Common myeloid progenitor, CD34-positive (primary cell): ENCODE measurements at places on chromosomes 5 and 9.
A peak's percentile ranks its signal among the peaks of the same experiment; 100 is the strongest.

GRCh38 chr9:10700291-10700690 lies 87.5 kb upstream of the PTPRD start:
- DNase-seq = no peak

DNA sequence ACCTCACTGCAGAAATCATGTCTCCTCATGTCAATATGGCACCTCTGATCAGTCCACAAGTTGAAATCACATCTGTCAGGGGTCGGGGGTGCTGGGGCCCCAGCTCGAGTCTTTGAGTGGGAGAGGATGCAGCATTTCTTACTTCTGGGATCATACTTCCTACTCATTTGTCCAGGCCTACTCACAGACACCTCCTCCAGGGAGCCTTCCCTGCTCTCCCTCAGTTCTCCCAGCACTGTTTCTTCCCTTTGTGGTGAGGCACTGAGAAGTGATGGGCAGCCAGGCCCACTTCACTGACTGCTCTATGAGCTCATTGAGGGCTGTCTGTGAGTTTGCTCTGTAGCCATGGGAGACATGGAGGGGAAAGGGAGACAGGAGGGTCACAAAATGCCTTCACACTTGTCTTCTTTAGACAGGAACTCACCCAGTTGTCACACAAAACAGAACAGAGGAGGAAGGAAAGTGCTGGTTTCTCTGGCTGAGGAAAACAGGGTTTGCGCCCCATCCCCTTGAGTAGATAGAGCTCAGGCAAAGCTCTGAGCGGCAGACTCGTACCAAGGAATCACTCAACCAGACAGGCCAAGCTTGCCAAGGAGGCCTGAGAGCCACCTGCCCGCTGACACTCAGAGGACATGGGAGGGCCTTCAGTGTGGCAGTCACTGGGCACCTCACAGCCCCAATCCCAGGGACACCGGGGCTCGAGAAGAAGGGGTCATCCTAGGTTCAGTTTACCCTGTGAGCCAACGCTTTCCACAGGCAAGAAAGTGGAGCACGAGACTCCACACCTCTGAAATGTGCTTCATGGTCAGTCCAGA lies 152.9 kb downstream of the GABBR2 start:
- no peak for DNase-seq

DNA sequence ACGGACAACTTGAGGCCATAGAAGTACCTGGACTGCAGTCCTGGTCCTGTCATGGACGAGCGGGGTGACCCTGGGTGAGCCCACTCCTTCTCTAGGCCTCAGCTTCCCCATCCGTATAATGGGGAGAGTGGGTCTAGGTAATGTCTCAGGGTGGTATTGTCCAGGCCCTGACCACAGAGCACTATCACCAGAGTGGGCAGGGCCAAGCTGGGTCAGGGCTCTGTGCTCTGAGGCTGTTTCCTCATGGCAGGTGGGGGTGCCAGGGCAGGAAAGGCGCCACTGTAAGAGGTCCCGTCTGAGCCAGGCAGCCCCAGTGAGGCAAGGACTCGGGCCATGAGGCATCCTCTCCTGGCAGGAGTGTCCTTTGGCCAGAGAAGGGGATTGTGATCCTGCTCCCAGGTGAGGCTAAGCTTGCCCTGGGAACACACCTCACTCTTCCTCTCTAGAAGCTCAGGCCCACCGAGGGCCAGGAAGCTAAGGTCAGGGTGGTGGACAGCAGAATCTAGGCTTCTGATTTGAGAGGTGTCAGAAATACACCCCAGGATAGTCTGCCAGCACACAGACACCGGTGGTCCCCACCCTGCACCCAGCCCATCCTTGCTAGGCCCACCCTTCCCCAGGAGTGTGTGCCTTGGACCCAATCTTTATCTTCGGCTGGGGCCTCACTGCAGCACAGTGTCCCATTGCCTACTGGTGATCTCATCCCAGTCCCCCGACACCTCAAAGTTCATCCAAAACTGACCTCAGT lies 1.5 kb upstream of the MYOZ3 start:
- DNase-seq = no peak

DNA sequence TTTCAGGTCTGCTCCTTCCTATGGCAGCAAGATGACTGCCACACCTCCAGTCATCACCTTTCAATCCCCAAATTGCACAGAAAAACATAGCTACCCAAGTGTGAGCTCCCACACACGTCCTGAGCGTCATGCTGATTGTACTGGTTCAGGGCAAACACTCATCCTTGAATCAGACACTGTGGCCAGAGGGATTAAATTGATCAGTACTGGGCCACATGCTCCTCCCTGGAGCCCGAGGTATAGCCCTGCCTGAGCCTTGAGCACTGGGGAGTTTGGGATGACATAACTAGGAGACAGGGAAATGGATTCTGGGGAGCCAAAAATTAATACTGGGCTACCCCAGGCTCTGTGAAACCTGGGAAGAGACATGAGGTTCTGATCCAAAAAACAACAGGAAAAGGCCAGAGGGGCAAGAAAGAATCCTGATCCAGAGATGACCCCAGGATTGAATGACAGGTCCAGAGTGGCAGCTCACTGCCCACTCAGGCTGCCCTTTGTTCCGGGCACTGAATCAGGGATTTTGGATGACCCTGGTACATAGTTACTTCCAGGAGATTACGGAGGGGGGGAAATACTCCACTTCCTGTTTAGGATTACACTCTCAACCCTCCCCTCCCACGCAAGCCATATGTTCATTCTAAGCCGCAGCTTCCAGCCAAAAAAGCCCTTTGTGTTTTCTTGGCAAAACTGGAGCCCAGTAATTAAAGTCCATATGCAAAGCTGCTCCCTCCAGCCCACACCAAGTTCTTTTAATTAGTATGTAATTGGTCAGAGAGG lies 141.6 kb upstream of the SPRY4 start:
- no peak for DNase-seq

- DNase-seq = peak; percentile 54
These were observed 25.2 kb downstream of the SHC3 start for GRCh38 chr9:89153232-89154017.

GRCh38 chr5:103445426-103446035 lies 117.1 kb downstream of the NUDT12 start:
- no peak for DNase-seq

DNA sequence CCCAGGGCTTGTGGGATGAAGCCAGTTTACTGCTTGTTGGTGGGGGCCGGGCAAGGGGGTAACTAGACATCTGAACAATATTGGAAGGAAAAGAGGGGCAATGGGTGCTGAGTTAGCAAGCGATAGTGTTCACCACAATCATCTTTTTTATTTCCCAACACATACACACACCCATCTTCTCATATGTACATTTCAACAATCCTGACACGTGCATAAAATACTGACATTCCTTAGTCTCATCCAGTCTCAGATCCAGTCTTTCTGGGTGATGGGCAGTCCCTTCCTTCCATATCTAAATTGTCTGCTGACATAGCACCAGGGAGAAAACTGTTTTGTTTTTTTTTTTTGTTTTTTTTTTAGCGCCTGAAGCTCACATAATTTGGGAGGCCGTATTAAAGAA lies 333.6 kb upstream of the TRPC7 start:
- no peak for DNase-seq

- no peak for DNase-seq
These were observed 329.7 kb downstream of the CWC27 start for GRCh38 chr5:65098393-65098792.

GRCh38 chr5:9863486-9863885 lies 233.3 kb upstream of the TAS2R1 start:
- no peak for DNase-seq
